ENCODE measurements at places on chromosomes 12 and 14.
A peak's percentile ranks its signal among the peaks of the same experiment; 100 is the strongest.

- DNase-seq = no peak
These were observed 228.1 kb downstream of the ANO2 start for GRCh38 chr12:5716976-5717375.

- no peak for DNase-seq
These were observed 4.1 kb downstream of the NFYB start for GRCh38 chr12:104133866-104134265.

- DNase-seq = no peak
These were observed 159.0 kb upstream of the PZP start for GRCh38 chr12:9367201-9367600.

GRCh38 chr12:123037791-123038190, 57.3 kb downstream of the ARL6IP4 start:
- no peak for DNase-seq

DNA sequence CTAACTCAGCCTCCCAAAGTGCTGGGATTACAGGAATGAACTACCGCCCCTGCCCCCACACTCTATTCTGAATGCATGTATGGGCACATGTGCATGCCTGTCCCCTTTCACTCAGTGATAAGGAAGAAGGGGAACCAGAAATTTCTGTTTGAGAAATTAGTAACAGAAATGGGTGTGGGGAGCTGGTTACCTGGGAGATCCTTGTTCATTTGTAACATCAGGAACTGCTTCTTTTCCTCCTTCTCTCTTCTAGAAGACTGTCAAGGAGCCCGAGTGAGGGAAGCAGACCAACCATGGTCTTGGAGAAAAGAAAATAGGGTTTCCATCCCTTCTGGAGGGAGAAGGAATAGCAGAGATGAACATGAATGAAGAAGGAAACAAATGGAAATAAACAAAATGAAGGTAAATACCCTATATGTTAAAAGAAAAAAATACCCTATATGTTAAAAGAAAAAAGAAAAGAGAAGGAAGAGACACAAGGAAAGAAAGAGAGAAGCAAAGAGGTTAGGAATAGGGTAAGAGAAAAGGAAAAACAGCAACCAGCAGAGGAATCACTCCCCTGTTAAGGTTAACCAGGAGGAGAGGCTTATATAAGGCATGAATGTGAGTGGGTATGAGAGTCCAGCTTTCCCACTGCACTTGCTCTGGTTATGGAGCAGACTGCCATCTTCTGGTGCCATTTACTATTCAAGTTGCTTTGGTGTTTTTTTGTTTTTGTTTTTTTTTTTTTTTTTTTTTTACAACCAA, 3.3 kb downstream of the PPP1R3E start:
- no peak for DNase-seq

DNA sequence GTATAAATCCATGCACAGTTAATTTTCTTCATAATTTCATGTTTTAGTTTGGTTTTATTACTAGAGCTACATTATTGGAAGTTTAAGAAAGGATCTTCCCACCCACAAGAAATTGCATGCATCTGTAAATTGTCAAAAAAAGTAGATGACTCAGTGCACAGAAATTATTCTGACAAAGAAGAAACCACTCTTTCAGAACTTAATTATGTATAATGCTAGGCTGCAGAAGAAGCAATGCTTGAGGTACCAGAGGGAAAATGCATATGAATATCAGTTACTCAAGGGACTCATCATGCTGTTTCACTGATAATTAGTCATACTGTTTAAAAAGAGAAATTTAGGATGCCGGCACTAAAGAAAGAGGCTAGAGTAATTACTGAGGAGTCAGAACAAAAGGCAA, 147.0 kb downstream of the SLC16A7 start:
- DNase-seq = no peak

- no peak for DNase-seq
These were observed 39.5 kb downstream of the PROX2 start for GRCh38 chr14:74836251-74836960.

DNA sequence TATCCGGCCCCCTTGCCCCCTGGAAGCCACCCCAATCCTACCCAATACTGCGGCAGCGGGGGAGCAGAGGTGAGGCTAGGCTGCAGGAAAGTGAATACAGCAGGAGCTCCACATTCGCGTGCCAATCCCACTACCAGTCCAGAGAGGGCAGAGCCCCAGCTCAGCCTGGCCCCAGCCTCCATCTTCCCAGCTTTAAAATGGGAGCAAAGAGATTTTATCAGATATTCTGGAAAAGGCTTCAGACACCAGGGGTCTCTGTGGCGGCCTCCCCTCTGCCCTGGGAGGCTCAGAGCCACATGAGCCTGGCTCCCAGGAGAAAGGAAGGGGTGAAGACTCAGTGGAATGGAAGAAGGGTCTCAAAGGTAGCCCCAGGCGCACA, 72.7 kb downstream of the NCOR2 start:
- DNase-seq = no peak

GRCh38 chr14:46661728-46662127, 10.1 kb upstream of the RPL10L start:
- DNase-seq = no peak

GRCh38 chr14:69263364-69263763, 3.4 kb downstream of the GALNT16 start:
- no peak for DNase-seq

DNA sequence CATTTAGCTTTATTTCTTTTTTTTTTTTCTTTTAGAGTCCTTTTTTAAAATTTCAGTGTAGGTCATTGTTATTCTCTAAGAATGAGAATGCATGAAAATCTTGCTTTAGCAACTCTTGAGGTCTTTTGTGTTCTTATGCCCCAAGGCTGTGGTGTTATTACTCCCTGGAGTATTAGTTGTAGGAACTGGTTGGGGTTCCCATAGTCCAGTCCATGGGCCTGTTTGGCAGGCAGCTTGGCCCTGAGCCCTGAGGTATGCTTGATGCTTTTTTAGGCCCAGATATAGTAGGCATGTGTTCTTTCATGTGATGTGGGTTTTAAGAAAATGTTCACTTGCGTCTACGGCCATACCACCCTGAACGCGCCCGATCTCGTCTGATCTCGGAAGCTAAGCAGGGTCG, 1.6 kb downstream of the FAM234B start:
- DNase-seq = no peak

DNA sequence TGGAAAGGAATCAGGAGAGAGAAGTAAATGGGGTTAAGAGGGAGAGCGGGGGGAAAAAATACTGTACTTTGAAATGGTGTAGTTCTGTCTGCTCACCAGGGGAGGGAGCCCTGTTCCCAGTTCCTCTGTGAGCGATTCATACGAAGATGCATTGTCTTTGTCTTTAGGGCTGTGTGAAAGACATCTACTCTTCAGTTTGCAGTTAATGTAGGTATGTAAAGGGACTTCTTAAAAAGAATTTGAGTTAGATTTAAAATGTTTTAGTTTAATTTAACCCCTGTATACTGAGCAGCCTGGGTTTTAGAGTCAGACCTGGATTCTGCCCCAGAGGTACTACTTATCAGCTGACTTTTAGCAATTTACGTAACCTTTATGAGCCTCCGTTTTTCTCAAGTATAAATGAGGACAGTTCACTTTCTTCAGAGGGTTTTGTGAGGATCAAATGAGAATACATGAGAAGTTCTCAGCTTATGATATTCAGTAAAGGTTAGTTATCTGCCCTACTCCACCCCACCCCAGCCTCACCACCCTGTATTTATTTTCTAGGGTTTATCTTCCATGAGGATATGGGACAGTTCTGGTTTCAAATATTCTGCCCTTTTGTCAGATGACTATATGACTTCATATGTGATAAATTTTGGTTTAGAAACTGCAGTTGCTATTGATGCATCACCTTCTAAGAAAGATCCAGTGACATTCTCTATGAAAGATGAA, 82.5 kb upstream of the EVL start:
- DNase-seq = peak; percentile 49

GRCh38 chr12:40618636-40619035, 73.6 kb upstream of the CNTN1 start:
- no peak for DNase-seq

- peak; percentile 62 for DNase-seq
These were observed at the start of gene ADSS1 for GRCh38 chr14:104723651-104724406. Gene ADSS1, plus strand, starts transcription at chr14:104724229. Its CDS starts 42 bp downstream, at chr14:104724271.

- DNase-seq = no peak
These were observed 23.3 kb downstream of the SNRPF start for GRCh38 chr12:95882080-95882479.

GRCh38 chr12:13976880-13977279, 4.5 kb downstream of the GRIN2B start:
- no peak for DNase-seq

DNA sequence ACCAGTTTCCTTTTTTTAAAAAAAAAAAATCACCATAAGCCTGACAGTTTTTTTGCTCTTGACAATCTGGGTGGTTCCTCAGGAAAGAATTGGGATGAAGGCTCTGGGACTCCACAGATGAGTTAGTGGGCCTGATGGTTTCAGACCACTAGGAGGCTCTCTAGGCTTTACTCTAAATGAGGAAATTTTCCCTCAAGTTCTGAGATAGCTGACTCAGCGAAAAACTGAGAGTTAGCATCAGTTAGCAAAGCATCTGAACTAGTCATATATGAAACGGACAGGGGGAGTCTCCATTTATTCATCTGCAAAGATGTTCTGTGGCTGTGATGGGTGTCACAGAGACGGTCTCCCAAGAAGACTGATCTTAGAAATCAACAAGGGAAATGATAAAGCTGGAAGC, 314.3 kb upstream of the OR4E1 start:
- DNase-seq = no peak

DNA sequence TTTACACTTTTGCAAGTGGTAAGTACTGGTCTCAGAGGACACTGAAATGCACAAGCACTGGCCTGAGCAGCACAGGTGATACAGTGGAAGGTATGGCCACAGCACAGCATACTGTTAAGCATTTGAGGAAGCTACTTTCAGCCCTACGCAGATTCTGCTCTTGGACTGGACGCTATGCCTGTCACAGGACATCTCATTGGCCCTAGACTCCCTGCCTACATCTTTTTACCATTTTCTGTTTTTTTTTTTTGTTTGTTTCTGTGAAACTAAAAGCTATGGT, 144.2 kb upstream of the ABCD2 start:
- no peak for DNase-seq

DNA sequence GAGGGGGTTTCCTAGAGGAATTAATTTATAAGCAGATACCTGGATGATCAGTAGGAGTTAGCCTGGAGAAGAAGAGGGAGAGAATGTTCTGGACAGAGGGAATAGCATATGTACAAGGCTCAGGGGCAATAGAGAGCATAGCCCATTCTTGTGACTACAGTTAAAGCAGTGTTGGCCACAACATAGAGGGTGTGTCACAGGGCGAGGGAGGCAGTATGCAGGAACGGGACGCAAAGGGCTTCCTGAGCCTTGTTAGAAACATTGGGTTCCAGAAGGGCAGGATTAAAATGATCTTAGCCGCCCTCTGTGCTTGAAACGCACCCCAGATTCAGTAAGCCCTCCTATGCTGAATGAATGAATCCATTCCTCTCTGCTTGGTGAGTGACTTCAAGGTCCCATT, 142.2 kb upstream of the PWP1 start:
- no peak for DNase-seq

DNA sequence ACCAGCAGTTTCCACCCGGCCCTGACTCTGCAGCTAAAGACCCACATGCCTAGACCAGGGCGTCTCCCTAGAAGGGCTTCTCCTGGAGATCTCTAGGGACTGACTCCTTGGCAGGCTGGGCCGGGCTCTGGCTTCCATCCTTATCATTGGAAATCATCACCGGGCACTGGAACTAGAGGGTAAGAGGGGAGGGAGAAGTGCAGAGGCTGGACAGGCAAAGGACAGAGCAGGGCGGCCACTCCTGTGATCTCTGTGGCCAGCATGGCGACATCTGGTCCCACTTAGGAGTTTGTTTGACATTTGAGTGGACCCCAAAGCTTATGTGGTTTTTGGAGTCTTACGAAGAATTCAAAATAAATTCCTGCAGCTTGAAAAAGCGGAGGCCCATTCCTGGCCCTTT, 7.1 kb downstream of the LTBP2 start:
- DNase-seq = no peak

GRCh38 chr14:44960146-44960545, 1.6 kb downstream of the KLHL28 start:
- no peak for DNase-seq

GRCh38 chr14:50312734-50313054, 570 bp downstream of the DMAC2L start:
- no peak for DNase-seq

- no peak for DNase-seq
These were observed 732.5 kb downstream of the GALC start for GRCh38 chr14:87260460-87260859.

DNA sequence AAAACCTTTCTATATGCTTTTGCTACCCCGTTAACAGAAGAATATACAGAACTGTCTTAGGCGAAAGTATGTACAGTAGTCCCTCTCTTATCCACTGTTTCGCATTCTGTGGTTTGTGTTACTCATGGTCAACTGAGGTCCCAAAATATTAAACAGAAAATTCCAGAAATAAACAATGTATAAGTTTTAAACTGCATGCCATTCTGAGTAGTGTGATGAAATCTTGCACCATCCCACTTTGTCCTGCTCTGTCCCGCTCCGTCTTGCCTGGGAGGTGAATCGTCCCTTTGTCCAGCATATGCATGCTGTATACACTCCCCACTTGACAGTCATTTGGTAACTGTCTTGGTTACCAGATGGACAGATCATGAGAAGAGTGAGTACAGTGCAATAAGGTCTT, 70.1 kb upstream of the STRN3 start:
- DNase-seq = no peak

- DNase-seq = no peak
These were observed 54.3 kb downstream of the SVOP start for GRCh38 chr12:108966378-108967151.

GRCh38 chr12:9756170-9756569, 4.5 kb downstream of the CD69 start:
- DNase-seq = no peak

DNA sequence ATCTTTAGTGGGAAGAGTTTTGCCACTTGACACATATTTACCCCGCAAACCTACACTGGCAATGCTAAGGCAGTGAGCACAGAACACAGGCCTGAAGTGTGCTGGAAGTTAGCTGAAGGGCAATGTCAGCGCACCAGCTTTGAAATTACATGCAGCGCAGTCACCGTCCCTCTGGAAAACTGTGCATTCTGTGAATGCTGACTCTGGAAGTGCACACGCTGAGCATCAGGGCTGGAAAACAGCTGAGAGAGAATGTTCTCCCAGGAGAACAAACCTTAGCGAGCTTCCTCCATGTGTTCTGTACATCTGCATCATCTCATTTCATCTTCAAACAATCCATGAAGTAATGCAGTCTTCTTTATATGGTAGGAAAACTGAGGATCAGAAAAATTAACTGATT, 448.2 kb downstream of the NRXN3 start:
- DNase-seq = no peak

GRCh38 chr12:89878950-89879349, 170.3 kb upstream of the ATP2B1 start:
- DNase-seq = no peak

Data from WERI-Rb-1 (cell line).